ENCODE measurements at places on chromosomes 3 and 15.

- DNase-seq: no peak
Measured at GRCh38 chr3:181855825-181856224, 144.1 kb downstream of the SOX2 start.

DNA sequence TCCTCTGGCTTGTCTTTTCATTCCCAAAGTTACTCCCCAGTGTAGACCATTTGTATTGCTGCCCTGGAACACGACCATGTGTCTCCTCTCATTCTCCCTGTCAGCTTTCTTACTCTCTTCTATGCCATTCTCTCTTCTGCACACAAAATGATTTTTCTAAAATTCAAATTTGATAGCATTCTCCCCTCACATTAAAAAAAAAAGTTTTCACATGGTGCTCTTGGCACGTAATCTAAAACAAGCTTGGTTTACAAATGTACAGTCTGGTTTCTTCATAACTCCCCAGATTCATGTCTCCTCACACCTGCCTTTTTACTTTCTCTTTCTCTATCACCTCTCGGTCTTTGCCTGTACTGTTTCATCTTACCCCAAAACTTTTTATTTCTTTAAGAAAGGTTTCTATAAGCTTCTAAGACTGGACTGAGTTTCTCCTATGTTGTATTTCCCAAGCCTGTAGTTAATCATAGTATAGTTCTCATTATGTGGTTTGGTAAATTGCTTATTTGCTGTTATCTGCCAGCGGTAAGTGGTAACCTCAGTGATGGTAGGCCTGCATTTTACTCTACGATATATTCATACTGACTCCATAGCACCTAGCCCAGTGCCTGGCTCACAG lies 31.2 kb downstream of the BCHE start:
- no peak for DNase-seq

DNA sequence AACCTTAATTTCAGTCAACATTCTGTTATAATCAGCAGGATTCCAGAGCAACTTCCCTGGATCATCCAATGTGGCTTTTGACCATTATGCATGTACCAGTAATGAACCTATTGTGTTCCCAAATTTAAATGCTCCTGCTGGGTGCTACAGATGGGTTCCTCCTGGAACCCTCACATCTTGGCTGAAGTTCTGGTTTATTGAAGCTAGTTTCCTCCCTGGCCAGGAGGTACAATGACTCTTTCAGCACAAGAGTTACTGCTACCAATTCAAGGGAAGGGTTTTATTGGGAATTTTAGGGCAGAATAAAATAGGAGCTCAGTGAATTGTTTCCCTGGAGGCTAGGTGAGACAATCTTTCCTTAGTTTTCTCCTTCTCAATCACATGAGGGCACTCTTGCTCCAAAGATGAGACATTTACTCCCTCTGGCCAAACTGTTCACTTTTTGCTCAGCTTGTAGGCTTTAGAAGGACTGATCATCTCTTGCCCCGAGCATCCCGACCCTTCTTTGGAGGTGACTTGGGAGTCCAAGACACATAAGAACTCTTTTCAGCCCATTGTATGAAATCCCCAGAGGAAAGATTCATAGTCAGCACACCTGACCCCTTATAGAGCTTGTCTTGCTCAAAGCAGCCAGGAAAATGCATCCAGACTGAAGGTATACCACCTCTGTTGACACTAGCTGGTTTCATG lies 8.8 kb upstream of the NPHP3 start:
- DNase-seq: peak; percentile 12

DNA sequence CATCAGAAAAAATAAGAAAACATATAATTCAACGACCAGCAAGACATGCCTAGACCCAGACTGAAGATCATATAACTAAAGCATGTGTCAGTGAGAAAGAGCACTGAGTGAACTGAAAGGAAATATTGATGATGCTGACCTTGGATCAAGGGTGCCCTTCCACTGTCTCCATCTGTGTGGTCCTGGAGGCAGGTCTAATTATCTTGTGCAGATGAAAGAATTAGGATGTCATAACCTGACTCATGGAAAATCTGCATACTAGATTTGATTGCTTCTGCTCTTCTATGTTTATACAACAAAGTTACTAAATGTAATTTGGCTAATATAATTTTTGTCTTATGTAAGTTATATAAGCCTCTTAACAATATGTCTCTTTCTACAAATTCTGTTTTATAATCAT lies 264.6 kb upstream of the TGFBR2 start:
- DNase-seq: no peak

GRCh38 chr3:141011232-141011996 lies 39.7 kb upstream of the SPSB4 start:
- DNase-seq: peak; percentile 55

GRCh38 chr15:40110866-40111550 lies 2.3 kb upstream of the BMF start:
- no peak for DNase-seq

- no peak for DNase-seq
Measured at GRCh38 chr3:14884665-14885064, 62.7 kb upstream of the NR2C2 start.

- DNase-seq: no peak
Measured at GRCh38 chr3:184816614-184817013, 4.6 kb downstream of the VPS8 start.

DNA sequence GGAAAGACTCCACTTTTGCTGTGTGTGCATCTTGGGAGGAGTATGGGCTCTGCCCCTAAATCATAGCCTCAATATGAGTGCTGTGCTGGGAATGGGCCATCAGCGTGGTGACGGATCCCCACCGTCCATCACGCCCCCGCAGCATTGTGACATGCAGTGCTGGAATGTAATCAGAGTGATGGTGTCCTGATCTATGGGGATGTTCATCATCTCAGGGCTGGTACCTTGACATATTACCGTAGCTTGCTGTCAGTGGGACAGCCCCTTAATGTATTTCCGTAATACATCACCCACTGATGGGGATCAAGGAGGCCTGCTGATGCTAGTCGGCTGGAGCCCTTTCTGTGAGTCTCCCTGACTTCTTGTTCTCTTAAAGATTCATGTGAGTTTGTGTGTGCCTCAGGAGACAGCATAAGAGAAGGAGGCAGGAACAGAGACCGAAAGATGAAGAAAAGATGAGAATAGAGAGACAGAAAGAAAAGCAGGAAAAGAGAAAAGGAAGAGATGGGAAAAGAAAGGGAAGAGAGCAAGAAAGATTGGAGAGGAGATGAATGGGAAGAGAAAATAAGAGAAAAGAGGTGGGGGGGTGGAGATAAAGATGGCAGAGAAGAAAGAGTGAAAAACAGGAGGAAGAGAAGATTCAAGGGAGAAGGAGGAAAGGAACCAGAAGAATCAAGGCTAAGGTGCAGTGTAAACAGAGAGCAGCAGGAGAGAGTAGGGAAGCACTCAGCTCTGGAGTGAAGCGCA lies 183.7 kb downstream of the RPLP1 start:
- DNase-seq: no peak

- DNase-seq: no peak
Measured at GRCh38 chr3:13580256-13581023, 31.5 kb downstream of the FBLN2 start.

- no peak for DNase-seq
Measured at GRCh38 chr3:25007974-25008658, 419.9 kb upstream of the RARB start.

GRCh38 chr15:27479296-27480140 lies 508.5 kb downstream of the GABRG3 start:
- peak; percentile 19 for DNase-seq

- no peak for DNase-seq
Measured at GRCh38 chr3:117622171-117622841, 912.7 kb downstream of the TUSC7 start.

- peak; percentile 45 for DNase-seq
Measured at GRCh38 chr3:9158865-9159630, 90.4 kb downstream of the SRGAP3 start.

GRCh38 chr3:141485641-141486495 lies 959 bp upstream of the RASA2 start:
- DNase-seq: no peak

- DNase-seq: no peak
Measured at GRCh38 chr3:2540115-2540514, 441.4 kb downstream of the CNTN4 start.

- no peak for DNase-seq
Measured at GRCh38 chr3:4985330-4986174, 6.3 kb downstream of the BHLHE40 start.

GRCh38 chr3:12964711-12965612 lies 108.3 kb downstream of the IQSEC1 start:
- peak; percentile 79 for DNase-seq

DNA sequence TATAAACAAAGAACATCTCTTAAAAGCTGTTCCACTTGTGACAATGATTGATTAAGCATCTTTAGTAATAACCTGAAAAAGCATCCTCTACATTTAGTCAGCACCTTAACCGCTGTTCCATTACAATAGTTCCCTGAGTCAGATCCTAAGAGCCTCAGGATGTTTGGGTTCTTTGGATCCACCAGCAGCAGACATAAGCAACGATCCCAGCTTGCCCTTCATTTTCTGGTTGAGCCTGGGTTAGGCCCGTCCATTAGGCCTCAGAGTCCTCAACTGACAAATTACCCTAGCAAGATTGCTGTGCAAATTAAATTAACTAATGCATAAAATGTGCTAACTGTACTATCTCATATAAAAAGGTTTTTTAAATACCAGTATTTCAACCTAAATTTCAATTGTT lies 42.3 kb upstream of the ROBO1 start:
- DNase-seq: no peak

DNA sequence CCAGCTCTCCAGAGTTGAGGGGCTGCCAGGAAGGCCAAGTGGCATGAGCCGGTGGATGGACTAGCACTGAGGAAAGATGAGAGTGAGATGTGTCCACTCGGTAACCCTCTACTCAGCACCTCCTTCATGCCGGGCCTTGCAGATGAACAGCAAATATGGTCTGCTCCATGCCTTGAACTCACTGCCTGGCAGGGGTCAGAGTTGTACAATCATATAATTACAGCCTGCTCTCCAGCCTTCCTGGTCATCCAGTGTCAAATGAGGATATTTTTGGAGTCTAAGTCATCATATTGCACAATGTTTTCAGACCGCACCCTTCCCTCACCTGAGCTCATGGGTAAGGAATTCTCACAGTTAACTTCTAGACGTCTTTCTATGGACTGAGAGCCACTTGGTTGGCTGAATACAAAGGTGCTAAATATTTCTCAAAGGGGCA lies 4.9 kb downstream of the MGLL start:
- no peak for DNase-seq

DNA sequence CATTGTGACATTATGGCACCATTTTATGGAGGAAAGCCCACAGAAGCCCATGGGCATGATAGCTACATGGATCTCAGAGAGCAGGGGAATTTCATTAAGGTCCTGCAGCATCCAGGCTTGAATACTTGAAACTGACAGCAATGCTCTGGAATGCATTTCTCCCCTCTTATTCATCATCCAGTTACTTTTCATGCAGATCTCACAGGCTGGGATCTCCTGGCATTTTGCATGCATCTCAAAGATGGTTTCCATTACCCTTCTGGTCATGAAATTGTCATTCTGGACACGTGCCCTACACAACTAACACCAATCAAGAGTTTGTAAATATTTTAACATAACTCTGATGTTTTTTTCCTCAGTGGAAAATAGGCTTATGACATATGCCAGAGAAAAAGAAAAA lies 32.4 kb downstream of the VGLL3 start:
- no peak for DNase-seq

DNA sequence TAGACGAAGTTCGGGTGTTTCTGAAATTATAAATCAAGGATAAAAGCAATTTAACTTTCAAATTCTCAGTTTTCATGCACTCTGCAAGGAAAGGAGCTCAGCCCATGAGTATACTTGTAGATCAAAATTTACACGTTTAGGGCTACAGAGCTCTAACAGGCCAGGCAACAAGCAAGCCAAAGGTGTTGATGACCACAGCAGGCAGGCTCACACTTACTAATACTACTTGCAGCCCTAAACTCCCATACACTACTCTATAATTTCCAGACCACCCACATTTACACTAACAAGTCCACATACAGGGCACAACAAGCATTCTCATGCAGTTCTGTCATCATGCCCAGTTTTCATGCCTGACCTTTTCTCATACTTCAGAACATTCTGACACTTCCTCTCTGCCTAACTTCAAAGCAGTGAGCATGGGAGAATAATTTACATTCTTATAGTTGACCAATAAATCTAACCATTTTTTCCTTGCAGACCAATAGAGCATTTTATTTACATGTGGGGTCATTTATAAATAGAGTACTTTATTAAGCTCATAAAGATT lies 124.7 kb upstream of the FRMD4B start:
- no peak for DNase-seq
